ENCODE measurements at places on chromosomes 11 and 22. TPM values are rescaled to one million over a fixed set of nuclear protein-coding genes. Genes with fewer than 3 reads are reported as not detected.

The ACTN3 gene
- 0.09 TPM for total RNA-seq

The OR8D1 gene
- not detected for total RNA-seq

The KCNC1 gene
- total RNA-seq, result not detected

The BIK gene
- total RNA-seq, result 0.09 TPM

The ADM2 gene
- total RNA-seq, result under 0.01 TPM

The SYT7 gene
- 0.19 TPM for total RNA-seq

The LINC01488 gene
- not detected for total RNA-seq

The FAM83F gene
- not detected for total RNA-seq

The DBX1 gene
- total RNA-seq, result not detected

The ENTHD1 gene
- not detected for total RNA-seq
